ENCODE measurements at places on chromosomes 1 and 21. TPM values are rescaled to one million over a fixed set of nuclear protein-coding genes. Genes with fewer than 3 reads are reported as not detected.

DNA sequence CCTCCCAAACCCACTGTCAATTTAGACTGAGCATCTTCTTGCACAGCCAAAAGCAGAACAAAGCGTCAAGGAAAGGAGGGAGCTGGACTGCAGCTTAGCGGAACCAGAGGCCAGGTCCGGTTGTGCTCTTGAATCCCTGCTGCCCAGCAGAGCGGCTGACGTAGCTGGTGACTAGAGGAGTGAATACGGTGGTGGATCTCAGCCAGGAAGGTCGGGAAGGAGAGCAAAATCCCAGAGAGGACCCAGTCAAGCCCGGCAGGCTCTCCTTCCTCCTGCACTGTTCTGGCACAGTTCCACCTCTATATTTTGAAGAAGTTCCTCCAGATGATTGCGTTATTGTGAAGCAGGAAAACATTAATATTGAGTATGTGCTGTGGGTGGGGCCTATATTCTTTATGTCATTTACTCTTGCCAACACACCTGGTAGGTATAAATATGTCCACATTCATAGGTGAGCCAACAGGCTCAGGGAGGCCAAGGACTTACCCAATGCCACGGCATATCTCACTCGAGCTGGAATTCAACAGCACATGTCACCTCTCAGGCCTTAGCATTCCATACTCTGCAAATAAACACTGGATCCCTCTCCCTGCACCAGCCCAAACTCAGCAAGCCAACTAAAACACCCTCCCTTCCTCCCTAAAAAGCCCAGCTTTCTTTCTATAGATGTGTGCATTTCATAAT, 23.6 kb upstream of the ABCB10 start:
- no peak for DNase-seq

GRCh38 chr1:21855257-21856096, 43.4 kb downstream of the LDLRAD2 start:
- peak; percentile 37 for DNase-seq

DNA sequence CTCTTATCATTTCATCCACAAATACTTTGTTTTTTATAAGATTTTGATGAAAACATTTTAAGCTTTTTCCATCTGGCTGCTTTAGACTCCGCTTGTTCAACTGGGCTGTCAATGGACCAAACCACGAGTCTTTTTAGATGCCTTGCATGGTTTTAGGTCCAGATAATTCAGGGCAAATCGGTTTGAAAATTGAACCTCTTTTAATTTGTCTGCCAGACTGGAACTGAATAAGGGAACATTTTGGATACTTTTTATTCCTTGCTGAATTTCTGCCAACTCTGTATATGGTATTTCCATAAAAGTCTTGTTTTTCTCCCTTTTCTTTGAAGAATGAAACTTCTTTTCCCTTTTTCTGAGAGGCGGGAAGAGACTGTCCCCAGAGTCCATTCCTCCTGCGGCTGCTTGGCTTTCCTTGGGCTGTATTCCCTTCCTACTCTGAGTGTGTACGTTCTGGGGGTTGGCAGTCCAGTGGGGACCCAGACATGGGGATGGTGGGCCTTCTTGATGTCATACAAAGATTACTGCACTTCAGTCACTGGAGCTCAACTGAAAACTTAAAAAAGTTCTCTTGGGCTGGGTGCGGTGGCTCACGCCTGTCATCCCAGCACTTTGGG, 46.5 kb upstream of the CNN3 start:
- no peak for DNase-seq

The LRRC41 gene
- total RNA-seq: 52.8 TPM

The DIP2A gene
- total RNA-seq: 34.4 TPM

The FYB2 gene
- total RNA-seq: not detected

DNA sequence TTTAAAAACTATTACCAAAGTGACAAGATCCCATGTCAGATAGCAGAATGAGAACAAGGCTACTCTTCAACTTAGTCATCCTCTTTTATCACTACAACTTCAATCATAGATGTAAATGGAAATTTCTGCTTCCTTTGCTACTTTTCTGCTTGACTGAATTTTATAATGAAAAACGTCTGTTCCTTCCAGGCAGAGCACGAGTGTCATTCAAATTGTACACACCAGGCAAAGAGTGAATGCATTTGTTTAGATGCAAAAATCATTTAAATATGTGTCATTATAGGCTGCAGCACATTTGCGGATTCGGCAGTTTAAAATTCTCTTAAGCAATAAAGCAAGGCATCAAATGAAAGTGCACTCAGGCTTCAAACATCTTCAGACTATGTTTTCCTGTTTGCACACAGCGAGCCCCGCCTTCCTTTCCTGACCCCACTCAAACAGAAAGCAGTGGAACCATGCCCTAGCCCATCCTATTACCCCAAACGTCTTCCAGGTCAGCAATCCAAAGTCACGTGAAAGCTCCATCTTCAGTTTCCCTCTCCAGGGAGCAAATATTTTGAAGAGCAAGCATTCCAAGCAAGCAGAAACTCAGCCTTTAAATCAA, 99.6 kb downstream of the APP start:
- peak; percentile 67 for DNase-seq

GRCh38 chr1:156700736-156701531, 4.4 kb downstream of the CRABP2 start:
- DNase-seq: no peak

DNA sequence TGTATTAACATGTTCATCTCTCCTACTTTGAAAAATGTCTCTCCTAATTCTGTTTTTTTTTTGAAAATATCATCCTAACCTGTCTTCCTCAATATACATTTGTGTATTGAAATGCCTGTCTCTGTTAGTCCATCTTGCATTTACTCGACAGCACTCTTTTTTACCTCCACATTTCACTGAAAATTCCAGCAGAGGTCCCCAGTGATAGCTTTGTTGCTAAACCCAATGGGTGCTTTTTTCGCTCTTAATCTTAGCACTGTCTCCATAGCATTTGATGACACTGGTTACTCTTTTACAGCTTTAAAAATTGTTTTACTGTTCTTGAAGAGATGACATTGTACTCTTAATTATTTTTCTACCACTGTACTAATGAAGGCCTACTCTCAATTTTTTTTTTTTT, 10.8 kb downstream of the OSBPL9 start:
- DNase-seq: peak; percentile 75

Measured in GM23338 (cell line).